Psoas muscle (tissue), 8 donors: ENCODE measurements at places on chromosomes 12 and 14. TPM values are rescaled to one million over a fixed set of nuclear protein-coding genes. Genes with fewer than 3 reads are reported as not detected.
A peak's percentile ranks its signal among the peaks of the same experiment; 100 is the strongest.

DNA sequence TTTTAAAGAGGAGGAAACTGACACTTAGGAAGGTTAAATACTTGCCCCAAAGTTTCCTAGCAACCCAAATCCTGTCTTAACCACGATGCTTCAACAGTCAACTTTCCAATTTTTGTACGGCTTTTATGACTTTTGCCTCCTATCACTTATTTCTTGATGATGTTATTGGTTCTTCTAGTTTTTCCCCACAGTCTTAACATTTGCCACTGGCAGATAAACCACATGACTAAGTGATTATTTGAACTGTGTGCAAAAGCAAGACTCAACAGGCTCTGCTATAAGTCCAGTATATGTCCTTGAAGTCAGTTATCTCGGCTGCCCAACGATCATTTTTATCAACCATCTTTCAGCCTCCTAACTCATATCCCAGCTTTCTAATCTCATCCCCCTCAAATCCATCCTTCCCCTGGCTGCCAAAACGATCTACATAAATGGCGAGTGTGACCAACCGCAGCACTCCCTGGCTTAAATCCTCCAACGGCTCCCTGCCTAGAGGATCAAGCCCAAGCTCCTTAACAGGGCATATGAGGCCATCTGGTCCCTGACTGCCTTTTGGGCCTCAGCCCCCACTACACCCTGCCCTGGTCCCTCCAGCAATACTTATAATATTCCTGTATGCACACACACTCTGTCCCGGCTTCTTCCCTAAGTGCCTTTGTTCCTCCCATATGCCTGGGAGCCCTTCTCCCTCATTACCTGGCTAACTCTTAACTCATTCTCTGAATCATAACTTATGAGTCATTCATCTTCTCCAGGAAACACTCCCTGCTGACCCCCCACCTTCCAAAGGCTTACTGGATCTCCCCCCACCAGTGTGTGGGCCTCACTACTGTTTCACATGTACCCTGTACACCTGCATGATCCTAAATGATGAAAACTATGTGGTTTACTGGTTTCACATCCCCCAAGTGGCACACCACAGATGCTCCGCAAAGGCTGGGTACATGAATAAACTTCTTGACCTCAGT is 8.8 kb downstream of the VPS37B start:
- no peaks in the 10 kb centered on the region for H3K27me3 ChIP-seq
- H3K4me1 ChIP-seq = peaks cover 53% of the 10 kb centered on the region
- H3K4me3 ChIP-seq = no peak overlapping the region
- no peaks in the 10 kb centered on the region for H3K36me3 ChIP-seq

The PPM1H gene
- total RNA-seq = 4.3 TPM

The ZFYVE1 gene
- 15.4 TPM for total RNA-seq

DNA sequence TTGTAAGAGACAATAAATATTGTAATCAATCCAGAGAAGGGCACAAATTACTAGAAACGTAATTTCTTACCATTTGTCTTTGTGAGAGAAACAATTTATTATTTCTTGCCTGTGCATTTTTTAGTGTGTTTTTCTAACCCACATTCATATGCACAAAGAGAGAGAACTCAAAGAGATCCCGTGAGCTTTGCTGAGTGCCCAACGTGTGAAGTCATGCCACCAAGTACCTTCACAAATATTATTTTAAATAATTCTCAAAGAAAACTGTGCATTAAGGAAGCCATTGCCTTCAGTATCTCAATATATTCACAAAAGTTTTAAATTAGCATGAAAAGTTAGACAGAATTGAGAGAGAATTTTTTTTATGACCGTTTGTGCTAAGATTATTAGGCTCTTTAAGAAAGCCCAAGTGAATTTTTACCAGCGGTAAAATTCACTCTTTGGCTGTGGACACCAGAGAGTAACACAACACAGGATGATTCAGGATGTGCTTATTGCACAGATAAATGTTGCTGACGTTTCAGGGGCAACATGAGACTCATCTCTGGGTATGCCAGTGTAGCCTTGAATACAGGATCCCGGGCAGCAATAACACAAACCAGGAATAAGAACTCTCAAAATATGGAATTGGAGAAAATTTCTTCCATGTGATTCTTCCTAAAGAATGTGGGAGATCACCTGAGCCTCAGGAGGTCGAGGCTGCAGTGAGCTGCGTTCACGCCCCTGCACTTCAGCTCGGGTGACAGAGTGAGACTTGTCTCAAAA is 2.9 kb downstream of the ARHGDIB start:
- peak overlapping the region; percentile 61 for H3K27ac ChIP-seq
- H3K4me1 ChIP-seq = no peaks in the 10 kb centered on the region
- no peaks in the 10 kb centered on the region for H3K27me3 ChIP-seq
- H3K36me3 ChIP-seq = no peaks in the 10 kb centered on the region

The NKX2-1 gene
- total RNA-seq = not detected

DNA sequence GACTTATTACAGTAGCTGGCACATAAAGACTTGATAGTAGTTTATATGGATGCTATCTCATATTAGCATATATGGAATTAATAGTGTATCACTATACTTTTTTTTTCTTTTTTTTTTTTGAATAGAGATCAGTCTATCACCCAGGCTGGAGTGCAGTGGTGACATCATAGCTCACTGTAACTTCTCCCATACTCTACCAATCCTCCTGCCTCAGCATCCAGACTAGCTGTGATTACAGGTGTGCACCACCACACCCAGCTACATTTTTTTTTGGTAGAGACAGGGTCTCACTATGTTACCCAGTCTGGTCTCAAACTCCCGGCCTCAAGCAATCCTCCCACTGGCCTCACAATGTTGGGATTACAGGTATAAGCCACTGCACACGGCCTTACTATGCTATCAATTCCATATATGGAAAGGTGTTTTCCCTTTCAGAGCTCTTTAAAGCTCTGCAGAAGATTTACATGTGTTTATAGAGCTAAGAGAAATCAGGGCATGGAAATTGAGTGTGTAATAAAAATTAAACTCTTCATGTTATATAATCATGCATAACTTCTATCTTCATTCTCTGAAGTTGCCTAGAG is 1.8 kb upstream of the TBK1 start:
- DNase-seq = no peak
- no peaks in the 10 kb centered on the region for H3K27me3 ChIP-seq
- peaks cover 6% of the 10 kb centered on the region for H3K36me3 ChIP-seq
- no peak overlapping the region for H3K4me3 ChIP-seq
- peak overlapping the region; percentile 6 for H3K27ac ChIP-seq

DNA sequence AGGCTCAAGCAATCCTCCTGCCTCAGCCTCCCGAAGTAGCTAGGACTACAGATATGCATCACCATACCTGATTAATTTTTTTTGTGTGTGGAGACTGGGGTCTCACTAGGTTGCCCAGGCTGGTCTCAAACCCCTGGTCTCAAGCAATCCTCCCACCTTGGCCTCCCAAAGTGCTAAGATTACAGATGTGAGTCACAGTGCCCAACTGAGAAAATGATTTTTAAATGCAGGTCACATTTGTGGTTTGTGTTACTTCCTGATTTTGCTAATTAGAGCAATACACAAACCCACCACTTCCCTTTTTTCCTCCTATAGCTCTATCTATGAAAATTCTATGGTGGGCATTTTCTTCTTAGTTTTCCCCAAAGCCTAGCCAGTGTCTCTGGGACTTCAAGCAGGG is 45.5 kb upstream of the TMEM263 start:
- H3K4me3 ChIP-seq = no peak overlapping the region
- H3K4me1 ChIP-seq = no peaks in the 10 kb centered on the region
- no peak for DNase-seq
- H3K27ac ChIP-seq = no peak overlapping the region

The PDZRN4 gene
- 0.25 TPM for total RNA-seq

- H3K4me3 ChIP-seq = no peak overlapping the region
- DNase-seq = no peak
- H3K4me1 ChIP-seq = no peaks in the 10 kb centered on the region
- no peaks in the 10 kb centered on the region for H3K27me3 ChIP-seq
Observed at GRCh38 chr12:127515941-127516340, 751.0 kb upstream of the TMEM132C start.

- H3K27me3 ChIP-seq = no peaks in the 10 kb centered on the region
- no peak overlapping the region for H3K4me3 ChIP-seq
- H3K4me1 ChIP-seq = no peaks in the 10 kb centered on the region
Observed at GRCh38 chr14:94225460-94226378, 51.6 kb downstream of the PPP4R4 start.

The ZDHHC22 gene
- not detected for total RNA-seq

The RIMBP2 gene
- 0.27 TPM for total RNA-seq

The KRT79 gene
- not detected for total RNA-seq

DNA sequence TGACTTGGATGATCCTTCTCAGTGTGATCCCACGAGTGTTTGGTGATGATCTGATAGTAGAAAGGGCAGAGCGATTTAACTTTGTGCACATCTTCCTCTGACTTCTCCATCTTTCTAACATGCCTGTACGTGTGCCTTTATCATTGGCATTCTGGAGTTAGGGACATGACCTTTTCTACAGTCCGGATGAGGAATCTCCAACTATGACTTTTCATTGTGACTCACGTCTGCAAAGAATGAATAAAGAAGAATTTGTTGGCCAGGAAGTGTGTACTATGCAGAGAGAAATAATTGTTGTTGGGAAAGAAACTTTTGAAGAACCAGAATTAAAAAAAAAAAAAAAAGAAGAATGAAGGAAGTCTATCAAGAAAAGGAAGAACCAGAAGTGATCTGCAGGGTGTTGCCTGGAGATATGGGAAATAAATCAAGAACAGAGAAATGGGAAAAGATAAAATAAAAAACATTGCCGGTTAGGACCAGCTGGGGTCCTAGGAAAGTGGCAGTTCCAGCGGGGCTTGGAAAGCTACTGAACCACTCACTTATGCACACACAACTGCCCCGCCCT is 25.3 kb downstream of the PPFIBP1 start:
- DNase-seq = no peak
- H3K36me3 ChIP-seq = no peaks in the 10 kb centered on the region
- H3K27ac ChIP-seq = peak overlapping the region; percentile 76
- peak overlapping the region; percentile 44 for H3K4me3 ChIP-seq
- H3K27me3 ChIP-seq = no peaks in the 10 kb centered on the region
- peaks cover 78% of the 10 kb centered on the region for H3K4me1 ChIP-seq

GRCh38 chr12:104741077-104741476 is 217.0 kb downstream of the SLC41A2 start:
- no peak overlapping the region for H3K4me3 ChIP-seq
- H3K36me3 ChIP-seq = no peaks in the 10 kb centered on the region
- H3K27me3 ChIP-seq = no peaks in the 10 kb centered on the region
- DNase-seq = no peak

DNA sequence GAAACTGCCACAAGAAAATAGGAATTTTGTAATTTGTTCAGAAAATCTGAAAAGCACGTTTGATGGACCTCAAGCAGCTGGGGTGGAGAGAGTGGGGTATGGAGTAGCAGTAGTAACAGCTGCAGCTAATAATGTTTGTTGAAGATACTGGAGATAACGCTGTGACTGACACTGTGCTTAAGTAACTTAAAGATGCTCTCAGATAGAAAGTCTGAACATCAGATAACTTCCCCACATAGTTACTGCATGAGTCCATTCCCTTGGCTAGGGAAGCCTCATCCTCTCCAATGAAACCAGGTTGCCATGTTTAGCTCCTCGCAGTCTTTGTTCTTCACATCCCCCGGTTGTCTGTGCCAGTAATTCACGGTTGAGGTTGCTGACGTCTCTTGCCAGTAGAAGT is 24.9 kb downstream of the RMST start:
- H3K4me3 ChIP-seq = no peak overlapping the region
- no peak for DNase-seq
- no peaks in the 10 kb centered on the region for H3K4me1 ChIP-seq
- no peak overlapping the region for H3K27ac ChIP-seq
- no peaks in the 10 kb centered on the region for H3K36me3 ChIP-seq

The LYZ gene
- total RNA-seq = 6.5 TPM

GRCh38 chr12:64187370-64187769 is 34.7 kb downstream of the KICS2 start:
- no peak for DNase-seq
- H3K36me3 ChIP-seq = no peaks in the 10 kb centered on the region
- H3K4me3 ChIP-seq = no peak overlapping the region
- no peak overlapping the region for H3K27ac ChIP-seq
- no peaks in the 10 kb centered on the region for H3K27me3 ChIP-seq
- no peaks in the 10 kb centered on the region for H3K4me1 ChIP-seq

GRCh38 chr12:110733089-110733715 is 9.5 kb downstream of the PPP1CC start:
- H3K36me3 ChIP-seq = peaks cover 53% of the 10 kb centered on the region
- H3K4me3 ChIP-seq = no peak overlapping the region
- DNase-seq = no peak
- peaks cover 41% of the 10 kb centered on the region for H3K4me1 ChIP-seq
- no peaks in the 10 kb centered on the region for H3K27me3 ChIP-seq
- no peak overlapping the region for H3K27ac ChIP-seq

- no peak overlapping the region for H3K4me3 ChIP-seq
- H3K36me3 ChIP-seq = no peaks in the 10 kb centered on the region
- H3K27ac ChIP-seq = no peak overlapping the region
- no peak for DNase-seq
Observed at GRCh38 chr14:36988568-36988967, 183.8 kb downstream of the SLC25A21 start.

- H3K27me3 ChIP-seq = no peaks in the 10 kb centered on the region
- H3K4me1 ChIP-seq = no peaks in the 10 kb centered on the region
- H3K36me3 ChIP-seq = no peaks in the 10 kb centered on the region
- no peak overlapping the region for H3K27ac ChIP-seq
- DNase-seq = no peak
Observed at GRCh38 chr14:95254288-95254687, 65.4 kb downstream of the CLMN start.

DNA sequence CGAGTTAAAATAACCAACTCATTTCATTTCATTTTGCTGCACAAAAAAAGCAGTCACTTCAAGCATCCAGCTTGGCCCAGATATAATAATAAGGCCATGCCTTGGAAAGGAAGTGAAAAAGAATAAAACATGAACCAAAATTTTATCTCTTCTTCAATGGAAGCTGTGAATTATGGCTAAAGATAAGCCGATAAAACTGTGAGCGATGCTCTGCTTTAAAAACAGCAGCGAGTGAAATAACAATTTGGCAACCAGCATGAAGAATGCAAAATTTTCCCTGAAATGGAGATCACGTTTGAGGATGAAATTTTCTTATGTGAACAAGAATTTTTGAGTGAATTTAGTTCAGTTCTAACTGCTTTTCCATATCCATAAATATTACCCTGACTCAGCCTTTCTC is 70.4 kb downstream of the KCNC2 start:
- no peaks in the 10 kb centered on the region for H3K36me3 ChIP-seq
- H3K4me3 ChIP-seq = no peak overlapping the region
- no peaks in the 10 kb centered on the region for H3K4me1 ChIP-seq
- no peak overlapping the region for H3K27ac ChIP-seq
- H3K27me3 ChIP-seq = no peaks in the 10 kb centered on the region

The KRT6C gene
- not detected for total RNA-seq
